ENCODE measurements at places on chromosomes 1 and 21.
A peak's percentile ranks its signal among the peaks of the same experiment; 100 is the strongest.

GRCh38 chr21:38301321-38302214, 44.8 kb downstream of the KCNJ15 start:
- DNase-seq, result no peak

- no peak for DNase-seq
Measured at GRCh38 chr1:87560601-87561360, 232.1 kb downstream of the LMO4 start.

DNA sequence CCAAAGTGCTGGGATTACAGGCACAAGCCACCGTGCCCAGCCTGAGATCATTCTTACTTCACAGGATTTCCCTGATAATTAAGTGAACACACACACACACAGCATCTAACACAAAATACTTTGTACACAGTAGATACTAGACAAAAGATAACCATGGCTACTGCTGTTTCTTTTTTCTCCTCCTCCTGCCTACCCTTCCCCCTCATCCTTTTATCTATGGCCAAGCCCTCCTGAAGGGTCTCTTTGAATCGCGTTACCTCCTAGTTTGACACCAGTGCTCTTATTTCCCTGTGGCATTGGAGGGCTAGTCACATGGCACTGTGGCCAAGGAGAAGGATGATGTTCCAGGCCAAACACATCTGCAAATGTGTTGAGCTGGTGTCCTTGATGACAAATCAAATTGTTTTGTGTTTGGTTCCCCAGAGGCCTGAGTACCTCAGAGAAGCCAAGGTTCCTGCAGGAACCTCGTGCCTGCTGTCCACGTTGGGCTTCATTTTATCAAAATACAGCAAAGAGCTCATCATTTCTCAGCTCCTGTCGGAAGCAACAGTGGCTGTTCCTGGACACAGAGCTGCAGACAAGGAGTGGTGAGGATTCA, 20.6 kb downstream of the NDUFS5 start:
- no peak for DNase-seq

DNA sequence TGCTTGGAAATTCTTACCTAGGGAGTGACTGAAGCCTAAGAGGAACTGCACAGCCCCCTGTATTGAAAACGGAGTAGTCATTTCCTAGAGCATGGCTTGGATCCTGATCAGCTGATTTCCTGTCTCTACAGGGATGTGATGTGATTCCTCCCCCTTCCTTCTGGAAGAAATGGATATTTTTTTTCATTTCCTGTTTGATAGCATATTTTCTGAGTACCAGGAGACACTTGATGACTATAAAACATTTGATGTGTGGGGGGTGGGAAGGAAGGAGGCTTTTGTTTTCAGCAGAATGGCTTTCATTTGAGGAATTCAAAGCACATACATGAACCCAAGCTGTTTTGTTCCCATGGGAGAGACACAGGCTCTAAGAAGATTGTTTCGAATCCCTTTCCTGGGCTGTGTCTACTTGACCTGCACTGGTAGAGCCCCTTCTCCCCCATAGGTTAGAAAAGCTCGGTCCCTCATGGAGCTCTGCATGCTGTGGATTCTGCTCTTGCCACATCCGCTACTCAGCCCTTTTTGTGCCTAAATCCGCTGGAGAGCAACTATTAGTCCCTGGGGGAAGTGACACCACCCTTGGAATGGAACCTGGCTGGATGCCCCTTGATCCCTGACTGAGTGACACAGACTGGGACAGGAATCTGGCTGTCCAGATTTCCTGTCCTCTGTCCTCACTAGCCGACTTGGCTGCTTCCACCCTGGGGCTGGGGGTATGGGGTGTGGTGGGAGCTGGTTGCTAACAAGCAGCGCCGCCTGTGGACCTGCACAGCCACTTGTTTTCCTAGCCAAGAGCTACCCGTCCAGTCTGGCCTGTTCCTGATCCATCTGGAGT, 71.8 kb upstream of the MACF1 start:
- DNase-seq, result no peak

- no peak for DNase-seq
Measured at GRCh38 chr1:78291418-78291817, 199.4 kb upstream of the PTGFR start.

GRCh38 chr1:228007049-228007800, 427 bp downstream of the WNT3A start:
- DNase-seq, result no peak

DNA sequence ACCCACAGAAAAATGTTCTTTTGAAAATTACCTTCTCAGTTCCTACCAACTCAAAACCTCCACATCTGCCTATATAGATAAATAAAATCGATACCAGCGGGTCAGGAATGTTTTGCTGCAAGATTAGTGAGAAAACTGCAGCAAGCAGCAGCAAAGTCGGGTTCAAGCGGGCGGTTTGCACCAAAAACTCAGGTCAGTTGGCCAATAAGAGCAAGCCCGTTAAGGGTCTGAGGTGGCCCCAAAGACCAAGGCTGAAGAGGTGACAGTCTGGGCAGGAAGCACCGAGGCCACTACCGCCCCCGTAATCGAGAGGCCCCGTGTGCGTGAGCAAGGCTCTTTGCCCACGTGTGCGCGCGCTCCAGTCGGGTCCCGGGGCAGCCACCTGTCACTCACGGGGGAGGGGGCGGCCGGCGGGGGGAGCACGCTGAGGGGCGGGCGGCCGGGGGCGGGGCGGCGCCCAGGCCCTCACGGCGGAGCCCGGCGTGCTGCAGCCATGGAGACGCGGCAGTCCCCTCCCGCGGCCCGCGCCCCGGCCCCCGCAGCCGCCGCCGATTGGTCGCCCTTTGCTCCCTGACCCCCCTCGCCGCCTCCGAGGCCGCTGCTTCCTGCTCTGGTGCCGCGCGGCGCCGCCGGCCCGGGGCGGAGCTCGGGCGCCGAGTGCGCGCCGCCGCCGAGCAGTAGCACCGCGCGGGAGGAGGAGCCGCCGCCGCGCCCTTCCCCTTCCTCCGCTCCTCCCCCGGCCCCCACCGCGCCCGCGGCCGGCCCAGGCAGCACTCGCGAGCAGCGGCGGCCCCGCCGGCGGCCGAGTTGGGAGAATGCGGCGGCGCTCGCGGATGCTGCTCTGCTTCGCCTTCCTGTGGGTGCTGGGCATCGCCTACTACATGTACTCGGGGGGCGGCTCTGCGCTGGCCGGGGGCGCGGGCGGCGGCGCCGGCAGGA, at the start of gene GALNT2:
Gene GALNT2, plus strand, starts transcription at position 773 of the 939 bp plus-strand sequence. Its CDS starts 43 bp downstream, at position 816.
- peak; percentile 94 for DNase-seq

- no peak for DNase-seq
Measured at GRCh38 chr1:204417074-204417997, 5.7 kb upstream of the PPP1R15B start.

DNA sequence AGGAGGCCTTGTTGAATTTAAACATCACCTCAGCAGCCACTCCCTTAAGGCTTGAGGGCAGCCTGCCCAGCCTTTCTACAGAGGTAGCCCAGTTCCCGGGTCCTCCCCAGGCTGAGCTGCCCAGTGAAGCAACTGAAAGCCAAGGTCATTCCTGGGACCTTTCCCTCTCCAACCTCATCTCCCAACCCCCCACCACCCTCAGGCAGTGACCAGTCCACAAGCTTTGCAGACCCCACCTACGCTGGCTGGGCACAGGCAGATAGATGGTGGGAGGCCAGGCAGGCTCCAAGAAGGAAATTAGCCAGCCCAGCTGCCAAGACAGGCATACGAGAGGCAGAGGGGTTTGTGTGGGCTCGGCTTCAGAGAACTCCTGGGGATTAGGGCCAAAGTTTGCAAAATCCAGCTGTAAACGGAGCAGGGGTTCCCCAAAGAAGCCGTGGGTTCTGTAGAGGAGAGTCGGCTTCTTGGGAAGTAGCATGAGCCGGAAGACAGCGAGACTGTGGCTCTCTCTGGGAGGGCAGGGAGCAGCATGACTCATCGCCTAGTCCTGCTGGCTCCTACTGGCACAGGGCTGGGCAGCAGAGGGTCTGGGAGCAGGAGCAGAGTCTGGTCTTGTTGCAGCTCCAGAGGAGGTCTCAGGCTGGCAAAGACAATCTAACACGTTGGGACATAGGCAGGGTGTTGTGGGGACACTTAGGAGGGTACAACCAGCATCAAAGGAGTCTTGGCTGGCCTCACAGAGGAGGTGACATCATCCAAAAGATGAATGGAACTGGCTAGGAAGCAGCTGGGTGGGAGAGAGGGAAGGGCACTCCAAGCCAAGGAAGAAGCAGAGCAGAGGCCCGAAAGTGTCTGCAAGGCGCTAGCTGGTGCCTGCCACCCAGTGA, 2.8 kb upstream of the ZC3H12A start:
- DNase-seq, result no peak

DNA sequence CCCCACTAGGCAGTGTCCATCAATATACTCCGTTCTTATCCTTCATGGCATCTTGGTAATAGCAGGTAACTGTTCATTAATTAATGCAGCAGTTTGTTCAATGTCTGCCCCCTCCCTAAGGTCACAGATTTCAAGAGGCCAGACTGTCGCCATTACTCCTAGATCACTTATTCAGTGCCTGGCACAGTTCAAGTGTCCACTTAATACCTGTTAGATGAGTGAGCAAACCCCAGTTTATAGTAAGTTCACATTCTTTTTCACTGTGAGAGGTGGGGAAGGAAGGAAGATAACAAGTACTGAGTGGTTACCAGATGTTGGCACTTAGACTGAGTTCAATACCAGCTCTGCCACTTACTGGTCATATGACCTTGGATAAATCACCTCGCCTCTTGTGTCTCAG, 36.4 kb downstream of the OPRD1 start:
- DNase-seq, result no peak

GRCh38 chr1:27522432-27523336, 32.7 kb upstream of the WASF2 start:
- peak; percentile 77 for DNase-seq

GRCh38 chr1:240199758-240200645, 108.3 kb downstream of the FMN2 start:
- no peak for DNase-seq

- no peak for DNase-seq
Measured at GRCh38 chr1:70992521-70992920, 55.1 kb downstream of the PTGER3 start.

- no peak for DNase-seq
Measured at GRCh38 chr1:6545276-6546112, 8.8 kb downstream of the NOL9 start.

DNA sequence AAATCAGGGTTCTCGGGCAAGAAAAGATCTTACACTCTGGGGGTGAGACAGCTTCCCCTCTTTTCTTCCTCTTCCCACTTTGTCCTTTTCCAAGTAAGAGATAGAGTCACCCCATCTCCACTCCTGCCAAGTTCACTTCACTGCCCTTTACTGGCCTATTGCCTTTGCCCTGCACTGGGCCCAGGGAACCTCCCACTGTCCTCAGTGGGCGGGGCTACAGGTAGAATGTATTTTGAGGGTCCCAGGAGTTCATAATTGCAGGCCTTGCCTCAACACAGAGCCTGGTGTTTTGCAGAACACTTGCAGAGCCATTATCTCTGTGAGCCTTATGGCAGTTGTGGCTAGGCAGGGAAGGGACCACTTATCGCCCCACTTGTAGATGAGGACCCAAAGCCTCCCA, 3.3 kb downstream of the AMPD2 start:
- DNase-seq, result no peak

DNA sequence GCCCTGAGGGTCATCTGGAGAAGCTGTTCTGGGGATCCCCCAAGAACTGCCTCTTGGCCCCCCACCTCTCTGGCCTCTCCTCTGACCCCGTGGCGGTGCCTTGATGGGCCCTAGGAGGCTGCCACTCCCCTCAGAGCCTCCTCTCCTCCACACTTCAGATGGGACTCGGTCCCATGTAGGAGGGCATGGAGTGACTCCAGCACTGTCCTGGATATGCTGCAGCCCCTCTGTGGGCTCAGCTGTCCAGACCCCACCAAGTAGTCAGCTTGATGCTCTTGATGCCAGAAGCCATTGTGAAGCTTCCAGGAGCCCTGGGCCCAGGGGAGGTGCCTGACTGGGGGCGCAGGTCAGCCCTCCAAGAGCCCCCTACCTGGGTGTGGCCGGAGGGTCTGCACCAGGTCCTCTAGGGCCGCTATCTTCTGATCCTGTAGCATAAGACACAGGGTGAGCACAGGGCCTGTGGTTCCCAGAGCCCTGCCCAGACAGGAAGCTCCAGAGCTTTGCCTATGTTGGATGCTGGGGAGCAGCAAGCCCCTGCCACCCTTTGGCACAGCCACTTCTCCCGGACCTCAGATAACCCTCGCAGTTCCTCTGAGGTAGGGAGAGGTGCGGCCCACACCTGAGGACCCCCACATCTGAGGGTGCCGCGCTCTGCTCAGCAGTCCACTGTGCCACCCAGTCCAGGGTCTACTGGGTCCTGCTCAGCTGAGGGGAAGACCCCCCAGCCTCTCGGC, 9.2 kb downstream of the UBXN11 start:
- DNase-seq, result no peak

- DNase-seq, result peak; percentile 91
Measured at GRCh38 chr21:42234464-42235241, 15.7 kb downstream of the ABCG1 start.

DNA sequence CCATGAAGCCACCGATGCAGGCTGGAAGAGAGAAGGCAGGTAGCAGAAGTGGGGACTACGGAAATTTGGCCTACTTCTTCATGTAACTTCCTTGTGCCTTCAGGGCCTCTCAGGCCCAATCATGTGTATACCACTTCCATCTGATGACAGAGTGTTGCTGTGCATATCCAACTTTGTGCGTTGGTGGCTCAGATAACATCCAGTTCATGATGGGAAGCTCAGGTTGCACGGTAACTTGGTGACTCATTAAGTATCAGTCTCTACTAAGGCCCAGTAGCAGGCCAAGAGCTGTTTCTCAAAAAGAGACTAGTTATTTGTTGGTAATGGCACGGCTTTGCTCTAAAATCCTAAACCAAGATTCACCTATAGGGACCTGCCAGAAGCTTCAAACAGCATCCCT, 117.6 kb downstream of the LTN1 start:
- DNase-seq, result no peak

- DNase-seq, result no peak
Measured at GRCh38 chr1:156006666-156007376, 13.9 kb downstream of the SSR2 start.

GRCh38 chr1:115647047-115647446, 5.3 kb downstream of the VANGL1 start:
- DNase-seq, result no peak

DNA sequence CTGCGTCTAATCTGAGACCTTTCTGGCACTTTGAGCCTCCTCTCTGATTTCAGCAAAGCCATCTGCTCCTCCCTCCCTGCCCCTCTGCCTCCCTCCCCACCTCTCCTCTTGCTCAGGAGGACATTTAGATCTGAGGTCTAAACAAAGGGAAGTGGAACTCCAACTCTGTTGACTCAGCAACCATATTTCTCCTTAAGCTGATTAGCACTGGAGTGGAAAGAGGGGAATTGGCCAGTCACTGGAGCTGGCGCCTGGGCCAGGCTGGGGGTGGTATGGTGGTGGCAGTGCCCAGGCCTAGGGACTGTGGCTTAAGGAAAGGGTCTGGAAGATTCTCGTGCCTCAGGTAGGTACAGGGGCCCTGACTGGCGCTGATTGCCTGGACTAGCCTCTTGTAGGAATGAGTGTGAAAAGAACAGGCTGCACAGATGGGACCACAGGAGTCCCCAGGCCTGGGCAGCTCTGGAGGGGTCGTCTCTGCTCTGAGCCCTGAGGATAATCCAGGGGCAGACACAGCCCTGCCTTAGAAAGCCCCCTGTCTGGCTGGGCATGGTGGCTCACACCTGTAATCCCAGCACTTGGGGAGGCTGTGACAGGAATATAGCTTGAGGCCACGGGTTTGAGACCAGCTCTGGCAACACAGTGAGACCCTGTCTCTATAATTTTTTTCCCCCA, 11.9 kb downstream of the SH2D2A start:
- DNase-seq, result no peak

Data from activated naive CD8-positive, alpha-beta T cell treated with anti-CD3 and anti-CD28 coated beads for 36 hours (primary cell).